ENCODE measurements at places on chromosomes 5 and 9. TPM values are rescaled to one million over a fixed set of nuclear protein-coding genes. Genes with fewer than 3 reads are reported as not detected.

Gene IFNA1
- total RNA-seq, result not detected

DNA sequence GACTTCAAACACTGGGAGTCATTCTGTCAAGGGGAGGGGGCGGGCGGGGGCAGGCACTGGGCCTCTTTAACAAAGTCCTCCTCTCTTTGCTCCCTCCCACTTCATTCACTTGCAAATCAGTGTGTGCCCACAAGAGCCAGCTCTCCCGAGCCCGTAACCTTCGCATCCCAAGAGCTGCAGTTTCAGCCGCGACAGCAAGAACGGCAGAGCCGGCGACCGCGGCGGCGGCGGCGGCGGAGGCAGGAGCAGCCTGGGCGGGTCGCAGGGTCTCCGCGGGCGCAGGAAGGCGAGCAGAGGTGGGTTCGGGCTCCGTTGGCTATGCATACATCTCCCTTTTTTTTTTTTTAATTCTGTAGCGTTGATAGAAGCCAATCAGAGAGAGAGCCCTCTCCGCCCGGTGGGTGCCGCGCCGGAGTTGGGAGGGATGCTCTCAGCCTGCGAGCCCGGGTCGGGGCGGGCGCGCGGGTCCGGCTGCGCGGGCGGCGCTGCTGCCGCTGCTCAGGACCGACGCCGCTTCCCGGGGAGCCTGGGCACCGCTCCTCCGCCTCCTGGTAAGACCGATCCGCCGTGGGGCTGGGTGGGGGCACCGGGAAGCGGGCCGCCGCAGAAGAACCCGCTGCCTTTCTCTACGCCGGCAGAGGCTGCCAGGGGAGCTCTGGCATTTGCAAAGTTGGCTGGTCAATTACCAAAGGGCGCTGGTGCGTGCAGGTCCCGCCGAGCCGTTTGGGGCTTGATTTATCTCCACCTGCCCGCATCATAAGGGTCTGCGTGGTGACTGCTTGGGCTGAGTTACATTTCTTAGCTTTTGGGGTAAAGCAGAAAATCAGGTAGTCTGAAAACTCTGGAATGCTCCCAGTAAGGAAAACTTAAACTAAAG lies at the start of gene CDH6:
Gene CDH6 (plus strand): TSS at position 96 of the 877 bp plus-strand sequence. CDS start 73,788 bp downstream, outside the sequence.
- peak; percentile 60 for ATAC-seq

DNA sequence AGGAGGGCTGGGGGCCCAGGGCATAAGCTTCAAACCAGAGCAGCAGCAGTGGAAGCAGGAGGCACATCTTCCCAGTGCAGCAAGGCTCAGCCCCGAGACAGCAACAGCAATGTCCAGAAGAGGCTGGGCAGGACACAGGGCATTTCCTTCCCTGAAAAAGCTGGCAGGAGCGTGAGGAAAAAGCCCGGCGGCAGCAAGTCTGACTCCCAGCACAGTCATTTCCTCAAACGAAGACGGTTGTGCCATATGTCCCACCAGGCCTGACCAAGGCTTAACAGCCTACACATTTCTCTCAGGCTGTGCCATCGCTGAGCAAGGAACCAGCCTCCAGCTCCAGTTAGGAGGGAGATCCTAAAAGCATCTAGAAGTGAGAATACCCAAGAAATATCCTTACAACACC lies 74.5 kb downstream of the APTX start:
- no peak for ATAC-seq

GRCh38 chr5:84370176-84370575 lies 14.5 kb downstream of the EDIL3 start:
- no peak for ATAC-seq

Gene CNTLN
- total RNA-seq, result 12.8 TPM

DNA sequence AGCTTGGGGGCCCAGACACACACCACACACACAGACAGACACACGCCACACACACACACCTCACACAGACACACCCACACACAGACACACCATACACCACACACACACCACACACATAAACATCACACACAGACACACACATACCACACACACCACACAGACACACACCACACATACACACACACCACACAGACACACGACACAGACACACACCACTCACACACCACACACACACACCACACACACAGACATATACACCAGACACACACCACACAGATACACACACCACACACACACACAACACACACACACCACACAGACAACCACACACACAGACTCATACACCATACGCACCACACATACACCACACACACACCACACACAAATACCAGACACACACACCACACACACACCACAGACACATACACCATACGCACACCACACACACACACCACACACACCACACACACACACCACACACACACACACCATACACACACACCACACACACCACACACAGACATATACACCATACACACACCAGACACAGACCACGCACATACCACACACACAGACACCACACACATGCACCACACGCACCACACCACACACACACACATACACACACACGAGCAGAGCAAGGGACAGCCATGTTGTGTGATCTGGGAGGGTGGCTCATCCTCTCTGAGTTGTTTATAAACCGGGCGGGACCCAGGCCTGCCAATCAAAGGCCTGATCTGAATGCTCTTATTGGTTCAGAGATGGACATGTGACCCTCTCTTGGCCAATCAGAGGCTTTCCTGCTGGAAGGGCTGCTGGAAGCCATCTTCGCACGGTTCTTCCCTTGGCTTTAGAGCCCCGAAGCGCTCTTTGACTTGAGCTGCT lies 148.3 kb downstream of the GAPVD1 start:
- ATAC-seq, result no peak

Gene FIBCD1
- not detected for total RNA-seq

Gene FBP2
- total RNA-seq, result not detected

GRCh38 chr5:133709209-133709725 lies 96.9 kb upstream of the FSTL4 start:
- ATAC-seq, result no peak

DNA sequence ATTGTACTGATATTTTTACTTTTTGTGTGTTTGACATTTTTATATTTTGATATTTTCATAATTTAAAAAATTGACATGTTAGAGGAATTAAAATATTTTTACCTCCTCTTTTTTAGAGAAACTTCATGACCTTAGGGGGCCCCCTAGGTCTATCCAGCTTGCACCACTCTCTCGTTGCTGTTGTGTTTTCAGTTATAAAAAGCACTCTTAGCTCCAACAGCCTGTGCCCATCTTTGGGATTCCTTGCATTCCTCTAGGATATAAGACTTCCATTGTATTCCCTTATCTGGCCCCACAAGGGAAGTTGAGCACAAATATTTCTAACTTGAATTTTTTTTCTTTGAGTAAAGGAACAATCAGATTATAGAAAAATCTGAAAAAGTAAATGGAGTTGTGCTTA lies 245.3 kb downstream of the SH3GL2 start:
- no peak for ATAC-seq

- no peak for ATAC-seq
These were observed 2.3 kb upstream of the POMT1 start for GRCh38 chr9:131500377-131500776.

Gene NRARP
- 3.9 TPM for total RNA-seq

DNA sequence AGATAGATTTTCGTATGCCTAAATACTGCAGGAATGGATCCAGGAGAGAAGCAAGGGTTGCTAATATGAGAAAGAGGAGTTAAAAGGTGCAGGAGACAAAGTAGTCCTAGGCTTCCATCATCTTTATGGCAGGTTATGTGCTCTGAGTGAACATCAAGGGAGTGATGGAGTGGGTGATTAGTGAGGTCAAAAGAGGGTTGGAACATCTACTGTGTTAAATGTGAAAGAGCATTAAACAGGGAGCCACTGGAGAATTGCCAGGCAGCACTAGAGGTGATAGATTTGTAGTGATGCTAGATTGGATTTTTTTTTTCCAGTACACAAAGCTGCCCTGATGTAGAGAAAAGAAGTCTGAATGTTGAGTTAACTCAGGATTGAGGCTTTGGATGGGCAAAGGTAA lies 199.3 kb downstream of the NMUR2 start:
- ATAC-seq, result no peak

- ATAC-seq, result no peak
These were observed 3.5 kb upstream of the KCNN2 start for GRCh38 chr5:114358329-114358728.

DNA sequence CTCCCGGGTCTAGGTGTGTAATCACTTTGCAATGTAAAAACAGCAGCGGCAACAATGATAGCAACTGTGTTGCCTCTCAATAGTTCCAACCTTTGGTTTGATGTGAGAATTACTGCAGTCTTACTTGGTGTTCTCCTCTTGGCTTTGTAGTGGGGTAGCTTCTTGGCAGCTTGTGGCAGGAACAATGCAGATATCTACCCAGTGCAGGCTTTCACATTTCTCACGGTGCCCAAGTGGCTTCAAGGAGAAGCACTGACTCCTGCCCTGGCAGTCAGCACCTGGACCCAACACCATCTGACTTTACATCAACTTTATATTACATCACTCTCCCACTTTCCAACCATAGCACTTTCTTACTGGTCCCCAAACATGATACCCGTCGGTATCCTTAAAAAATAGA lies 28.4 kb upstream of the TIFAB start:
- ATAC-seq, result no peak

- ATAC-seq, result peak; percentile 89
These were observed 85.7 kb downstream of the GRAMD2B start for GRCh38 chr5:126508962-126509279.

GRCh38 chr9:134929193-134930158 lies 11.8 kb upstream of the FCN1 start:
- ATAC-seq, result peak; percentile 73

DNA sequence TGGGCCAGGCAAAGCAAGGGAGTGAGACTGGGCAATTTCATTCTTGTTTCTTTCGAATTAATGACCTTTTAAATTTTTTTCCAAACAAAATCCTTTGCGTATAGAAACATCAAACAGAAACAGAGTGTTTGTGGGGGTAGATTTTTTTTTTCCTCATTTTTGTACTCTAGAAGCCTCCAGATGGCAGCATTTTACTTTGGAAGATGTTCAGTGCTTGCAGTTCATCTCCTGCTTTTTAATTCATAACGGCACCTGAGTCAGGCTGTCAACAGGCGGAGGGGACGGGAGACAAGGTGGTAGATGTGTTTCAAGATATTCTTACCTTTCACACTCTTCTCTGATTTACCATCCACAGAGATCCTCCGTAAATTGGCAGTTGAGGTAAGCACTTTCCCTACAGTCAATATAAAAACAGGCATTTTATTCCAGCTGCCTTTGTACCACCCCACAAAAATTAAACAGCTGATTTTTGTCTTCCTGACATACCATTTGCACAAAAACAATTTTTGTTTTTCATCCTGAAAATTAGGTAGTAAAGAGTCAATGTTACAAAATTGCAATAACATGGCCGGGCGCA lies 99.5 kb upstream of the FBXL17 start:
- no peak for ATAC-seq

GRCh38 chr9:16125629-16126028 lies 572.8 kb downstream of the CCDC171 start:
- ATAC-seq, result no peak

GRCh38 chr9:12739014-12739652 lies 35.7 kb upstream of the LURAP1L start:
- no peak for ATAC-seq

- ATAC-seq, result no peak
These were observed 36.7 kb upstream of the ORM1 start for GRCh38 chr9:114286146-114286679.

- no peak for ATAC-seq
These were observed 229.1 kb upstream of the TRPC7 start for GRCh38 chr5:136594416-136594815.

GRCh38 chr9:124130277-124131075 lies 118.9 kb downstream of the LHX2 start:
- ATAC-seq, result no peak

Gene RAB3C
- total RNA-seq, result 0.16 TPM

Gene PALM2AKAP2
- 2.0 TPM for total RNA-seq

Gene PCSK5
- 35.8 TPM for total RNA-seq

Gene AOPEP
- total RNA-seq, result 252 TPM

Gene ZNF189
- total RNA-seq, result 20.0 TPM

Gene IL17B
- total RNA-seq, result 7.2 TPM

DNA sequence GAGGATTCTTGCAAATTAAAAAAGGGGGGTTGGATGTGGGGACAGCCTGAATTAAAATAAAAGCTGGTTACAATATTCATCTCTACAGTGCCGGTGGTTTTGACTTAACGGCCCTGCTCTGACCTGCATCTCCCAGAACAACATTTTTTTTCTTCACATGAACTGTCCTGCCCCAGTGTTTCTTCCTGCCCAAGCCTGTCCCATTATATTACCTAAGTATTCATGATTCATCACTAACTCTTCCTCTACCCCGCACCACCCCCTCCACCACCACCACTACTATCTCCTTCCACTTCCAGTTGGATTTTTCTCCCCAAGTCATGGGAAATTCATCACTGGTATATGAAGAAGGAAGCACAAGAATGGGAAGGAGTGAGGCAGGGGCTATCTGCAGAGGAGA lies 90.1 kb downstream of the ZFAND5 start:
- no peak for ATAC-seq

Gene FLT4
- total RNA-seq, result 15.2 TPM

- no peak for ATAC-seq
These were observed 186.5 kb downstream of the ERCC6L2 start for GRCh38 chr9:96062031-96062430.

- ATAC-seq, result no peak
These were observed 30.6 kb downstream of the SPINK5 start for GRCh38 chr5:148094336-148094735.

DNA sequence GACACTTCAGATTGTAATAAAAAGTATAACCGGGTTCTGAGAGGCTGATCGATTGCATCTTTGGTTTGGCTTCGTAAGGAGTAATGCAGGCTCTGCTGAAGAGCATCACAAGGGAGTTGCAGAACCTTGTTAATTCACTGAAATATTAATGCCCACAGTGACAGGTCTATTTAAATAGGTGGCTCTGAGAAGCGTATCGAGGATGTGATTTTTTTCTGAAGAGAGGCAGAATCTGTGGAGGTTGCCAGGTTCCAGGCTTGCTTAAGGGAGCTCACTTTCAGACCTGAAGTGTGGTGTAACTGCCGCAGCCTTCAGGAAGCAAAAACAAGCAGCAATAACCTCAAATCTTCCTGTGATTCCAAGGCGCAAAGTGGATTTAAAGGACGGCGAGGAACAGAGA lies 80.3 kb downstream of the ANKRD33B start:
- no peak for ATAC-seq
